A549 treated with AZD2906 at 1 μM for 4 hours (cell line): ENCODE measurements at places on chromosomes 5 and 9. TPM values are rescaled to one million over a fixed set of nuclear protein-coding genes. Genes with fewer than 3 reads are reported as not detected.

Gene IL33
- total RNA-seq: 0.23 to 0.61 TPM (median 0.25 TPM) in 5 replicates

Gene CYSRT1
- total RNA-seq: 3.0 to 5.0 TPM (median 5.0 TPM) in 5 replicates

Gene NIM1K
- 0.08 to 0.50 TPM (median 0.24 TPM) in 5 replicates for total RNA-seq

Gene WNT8A
- total RNA-seq: not detected in 5 replicates

Gene CD180
- not detected in 5 replicates for total RNA-seq

Gene PCDH1
- 2.1 to 3.8 TPM (median 3.4 TPM) in 5 replicates for total RNA-seq

Gene FOXD1
- 12.2 to 19.4 TPM (median 17.7 TPM) in 5 replicates for total RNA-seq
